ENCODE measurements at places on chromosomes 6 and 20. TPM values are rescaled to one million over a fixed set of nuclear protein-coding genes. Genes with fewer than 3 reads are reported as not detected.

The ETV7 gene
- polyA plus RNA-seq = 0.84 TPM

The SRMS gene
- not detected for polyA plus RNA-seq

The FOXA2 gene
- 11.6 TPM for polyA plus RNA-seq

The CD93 gene
- polyA plus RNA-seq = 1.5 TPM

The SNPH gene
- polyA plus RNA-seq = 0.14 TPM

The LRRN4 gene
- 0.15 TPM for polyA plus RNA-seq

The APOM gene
- polyA plus RNA-seq = 182 TPM

The BPIFA1 gene
- polyA plus RNA-seq = not detected

The PPP1R18 gene
- 17.4 TPM for polyA plus RNA-seq

DNA sequence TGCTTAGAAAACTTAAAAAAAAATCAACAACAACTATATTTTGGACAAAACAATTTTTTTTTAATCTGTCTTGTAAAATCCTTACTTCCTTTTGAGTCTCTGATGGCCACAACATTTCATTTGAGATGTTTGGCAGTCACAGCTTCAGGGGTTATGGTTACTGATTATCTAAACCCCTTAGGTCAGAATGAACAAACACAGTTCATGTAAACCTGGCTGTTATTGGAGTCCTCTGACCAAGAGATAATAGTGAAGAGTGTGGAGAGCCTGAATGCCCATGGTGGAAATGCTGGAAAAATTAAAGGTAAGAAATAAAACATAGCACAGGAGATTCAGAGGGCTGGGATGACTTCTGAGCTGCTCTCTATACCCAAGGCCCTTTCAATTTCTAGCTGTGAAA, 38.2 kb downstream of the TMX4 start:
- peak overlapping the region; percentile 76 for H3K27ac ChIP-seq
- no peaks in the 10 kb centered on the region for H3K27me3 ChIP-seq
- H3K4me3 ChIP-seq = no peak overlapping the region
- H3K36me3 ChIP-seq = no peaks in the 10 kb centered on the region
- peaks cover 22% of the 10 kb centered on the region for H3K4me1 ChIP-seq
- no peak for DNase-seq

GRCh38 chr6:138410972-138411880, 7.2 kb downstream of the HEBP2 start:
- no peak for DNase-seq
- H3K4me1 ChIP-seq = peaks cover 36% of the 10 kb centered on the region
- H3K27ac ChIP-seq = peak overlapping the region; percentile 59
- peaks cover 46% of the 10 kb centered on the region for H3K36me3 ChIP-seq

- no peak overlapping the region for H3K4me3 ChIP-seq
- H3K4me1 ChIP-seq = peaks cover 8% of the 10 kb centered on the region
- peaks cover 86% of the 10 kb centered on the region for H3K36me3 ChIP-seq
- no peak overlapping the region for H3K27ac ChIP-seq
- no peaks in the 10 kb centered on the region for H3K27me3 ChIP-seq
These were observed 17.3 kb downstream of the NSFL1C start for GRCh38 chr20:1449370-1449769.

GRCh38 chr6:36113703-36114102, 16.6 kb upstream of the MAPK13 start:
- no peaks in the 10 kb centered on the region for H3K27me3 ChIP-seq
- no peak for DNase-seq
- no peak overlapping the region for H3K4me3 ChIP-seq
- peaks cover 21% of the 10 kb centered on the region for H3K36me3 ChIP-seq

DNA sequence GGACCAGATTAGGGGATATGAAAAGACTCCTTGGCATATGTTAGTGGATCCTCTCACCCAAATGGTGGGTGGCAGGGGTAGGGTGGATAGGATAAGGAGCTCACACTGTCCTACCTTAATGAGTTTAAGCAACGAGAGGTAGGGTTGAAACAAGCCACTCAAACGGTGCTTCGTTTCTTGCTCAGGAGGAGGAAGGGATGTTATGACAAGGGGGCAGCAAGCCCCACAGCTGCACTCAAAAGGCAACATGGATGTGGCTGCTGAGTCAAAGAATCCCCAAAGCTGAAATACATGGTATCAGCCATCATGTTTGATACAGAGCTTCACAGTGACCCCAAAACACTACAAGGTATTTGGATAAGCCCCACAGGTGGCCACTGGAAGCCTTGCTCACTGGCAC, 8.4 kb upstream of the IDH3B start:
- H3K36me3 ChIP-seq = no peaks in the 10 kb centered on the region
- H3K4me3 ChIP-seq = no peak overlapping the region

GRCh38 chr6:148561629-148562028, 185.2 kb upstream of the UST start:
- H3K4me3 ChIP-seq = no peak overlapping the region
- no peaks in the 10 kb centered on the region for H3K27me3 ChIP-seq
- peaks cover 10% of the 10 kb centered on the region for H3K4me1 ChIP-seq
- H3K36me3 ChIP-seq = no peaks in the 10 kb centered on the region
- DNase-seq = no peak

DNA sequence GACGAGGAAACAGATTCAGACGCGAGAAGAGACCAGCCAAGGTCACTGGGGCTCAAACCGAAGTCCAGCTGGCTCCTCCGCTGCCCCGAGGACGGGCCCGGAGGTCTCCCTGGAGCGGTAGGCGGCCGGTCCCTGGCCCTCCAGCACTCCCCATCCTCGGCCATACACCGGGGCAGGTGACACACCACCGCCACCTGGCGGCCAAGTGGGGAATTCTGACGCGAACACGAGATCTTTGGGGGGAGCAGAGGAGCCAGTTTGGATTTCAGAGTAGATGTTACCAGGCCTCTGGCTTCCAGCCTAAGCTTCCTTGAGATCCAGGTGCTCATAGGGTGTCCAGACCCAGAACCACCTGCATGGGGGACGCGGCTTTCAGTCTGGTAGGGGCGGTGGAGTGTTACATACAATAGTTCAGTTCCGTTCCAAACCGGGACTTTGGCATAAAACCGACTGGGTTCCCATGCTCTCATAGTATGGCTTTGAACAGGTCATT, 16.1 kb downstream of the BPIFB1 start:
- H3K4me3 ChIP-seq = no peak overlapping the region
- no peak overlapping the region for H3K27ac ChIP-seq

DNA sequence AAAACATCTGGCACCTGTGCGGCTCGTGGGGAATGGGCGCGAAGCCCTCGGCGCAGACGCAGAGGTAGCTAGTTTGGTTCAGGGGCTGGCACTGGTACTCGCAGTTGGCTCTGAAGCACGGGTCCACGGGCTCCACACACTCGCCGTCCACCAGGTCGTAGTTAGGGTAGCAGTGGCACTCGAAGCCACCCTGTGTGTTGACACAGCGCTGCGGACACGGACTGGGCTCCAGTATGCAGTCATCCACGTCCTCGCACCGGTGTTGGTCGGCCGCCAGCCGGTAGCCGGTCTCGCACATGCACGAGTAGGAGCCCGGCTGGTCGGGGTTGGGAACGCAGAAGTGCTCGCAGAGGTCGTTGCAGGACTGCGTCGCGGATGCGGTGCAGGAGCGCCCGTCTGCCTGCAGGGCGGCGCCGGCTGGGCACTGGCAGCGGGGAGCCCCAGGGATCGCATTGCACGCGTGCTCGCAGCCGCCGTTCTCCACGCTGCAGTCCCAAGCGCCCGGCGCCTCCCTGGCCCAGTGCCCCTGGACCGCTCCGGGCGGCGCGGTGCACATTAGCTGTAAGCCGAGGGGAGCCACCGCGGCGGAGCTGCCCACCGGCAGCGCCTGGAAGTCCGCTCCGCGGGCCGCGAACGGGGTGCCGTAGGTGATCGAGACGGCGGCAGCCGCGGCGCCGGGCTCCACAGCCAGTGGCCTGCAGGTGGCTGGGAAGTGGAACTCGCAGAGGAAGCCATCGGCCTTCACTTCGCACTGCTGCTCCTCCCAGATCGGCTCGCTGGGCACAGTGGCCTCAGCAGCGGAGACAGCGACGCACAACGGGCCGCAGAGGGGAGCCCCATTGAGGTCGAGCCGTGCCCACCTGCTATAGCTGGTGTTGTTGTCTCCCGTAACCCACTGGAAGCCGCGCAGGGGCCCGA, 930 bp downstream of the THBD start:
- DNase-seq = peak; percentile 50
- H3K4me3 ChIP-seq = peak overlapping the region; percentile 57
- peaks cover 12% of the 10 kb centered on the region for H3K27me3 ChIP-seq
- H3K36me3 ChIP-seq = no peaks in the 10 kb centered on the region
- H3K4me1 ChIP-seq = peaks cover 7% of the 10 kb centered on the region

DNA sequence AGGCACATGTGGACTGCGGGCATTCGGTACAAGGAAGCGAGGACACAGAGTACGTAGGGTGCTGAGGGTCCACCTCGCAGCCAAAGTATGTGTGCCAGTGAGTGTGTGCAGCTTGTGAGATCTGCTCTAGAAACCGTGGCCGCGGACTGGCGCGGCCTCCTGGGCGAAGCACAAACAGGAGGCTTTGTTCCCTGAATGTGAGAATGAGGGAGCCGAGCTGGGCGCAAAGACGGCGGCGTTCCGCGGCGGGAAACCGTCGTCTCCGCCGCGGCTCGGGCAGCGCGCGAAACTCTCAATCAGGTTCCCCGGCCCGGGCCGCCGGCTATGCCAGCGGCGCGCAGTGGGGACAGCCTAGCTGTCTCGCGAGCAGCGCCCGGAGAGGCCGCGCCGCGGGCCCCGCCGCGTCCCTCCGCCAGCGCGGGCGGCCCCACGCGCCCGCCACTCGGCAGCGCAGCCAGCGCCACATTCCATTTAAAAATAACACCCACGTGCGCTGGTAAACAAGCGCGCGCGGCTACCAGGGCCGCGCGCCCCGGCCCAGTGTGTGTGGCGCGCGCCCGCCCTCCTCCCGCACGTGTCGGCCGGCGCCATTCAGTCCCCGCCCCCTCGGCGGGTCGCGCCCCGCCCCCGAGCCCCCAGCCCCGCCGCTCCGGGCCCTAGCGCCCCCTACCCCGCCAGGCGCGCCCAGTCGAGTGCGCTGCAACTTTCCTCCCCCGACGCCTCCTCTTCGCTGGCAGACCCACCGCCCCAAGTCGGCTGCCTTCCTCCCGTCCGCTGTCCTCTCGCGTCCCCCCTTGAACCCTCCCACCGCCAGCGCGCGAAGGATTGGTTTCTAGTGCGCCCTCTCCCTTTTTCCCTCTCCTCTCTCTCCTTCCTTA, 3.0 kb upstream of the FOXO3 start:
- peak overlapping the region; percentile 74 for H3K4me3 ChIP-seq
- no peaks in the 10 kb centered on the region for H3K27me3 ChIP-seq
- no peaks in the 10 kb centered on the region for H3K36me3 ChIP-seq
- peak; percentile 80 for DNase-seq
- peaks cover 2% of the 10 kb centered on the region for H3K4me1 ChIP-seq

DNA sequence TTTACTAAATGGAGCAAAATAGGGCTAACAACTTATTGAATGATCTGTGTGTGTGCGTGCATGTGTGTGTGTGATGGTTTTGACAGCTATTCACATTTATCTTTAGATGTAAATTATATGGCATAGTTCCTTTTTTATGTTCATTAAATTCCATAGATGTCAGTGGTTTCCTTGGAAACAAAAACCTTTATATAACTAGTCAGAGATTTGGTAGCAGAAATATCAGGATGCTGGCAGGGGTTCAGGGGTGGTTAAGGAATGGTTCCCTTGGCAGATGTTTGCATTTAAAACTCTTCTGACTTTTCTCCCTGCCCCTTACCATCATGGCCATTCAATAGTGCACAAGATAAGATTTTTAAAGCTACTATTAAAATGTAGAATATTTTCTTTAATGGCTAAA, 256.6 kb downstream of the PLCB1 start:
- no peak overlapping the region for H3K4me3 ChIP-seq
- DNase-seq = no peak
- no peaks in the 10 kb centered on the region for H3K27me3 ChIP-seq
- no peak overlapping the region for H3K27ac ChIP-seq
- H3K36me3 ChIP-seq = no peaks in the 10 kb centered on the region

GRCh38 chr6:36917541-36918193, 31.9 kb downstream of the C6orf89 start:
- H3K27ac ChIP-seq = no peak overlapping the region
- H3K36me3 ChIP-seq = peaks cover 5% of the 10 kb centered on the region
- peaks cover 7% of the 10 kb centered on the region for H3K4me1 ChIP-seq
- H3K27me3 ChIP-seq = no peaks in the 10 kb centered on the region
- DNase-seq = no peak

- no peaks in the 10 kb centered on the region for H3K27me3 ChIP-seq
- H3K4me3 ChIP-seq = no peak overlapping the region
- no peak for DNase-seq
- H3K4me1 ChIP-seq = no peaks in the 10 kb centered on the region
These were observed 138.7 kb downstream of the MYB start for GRCh38 chr6:135319819-135320218.

DNA sequence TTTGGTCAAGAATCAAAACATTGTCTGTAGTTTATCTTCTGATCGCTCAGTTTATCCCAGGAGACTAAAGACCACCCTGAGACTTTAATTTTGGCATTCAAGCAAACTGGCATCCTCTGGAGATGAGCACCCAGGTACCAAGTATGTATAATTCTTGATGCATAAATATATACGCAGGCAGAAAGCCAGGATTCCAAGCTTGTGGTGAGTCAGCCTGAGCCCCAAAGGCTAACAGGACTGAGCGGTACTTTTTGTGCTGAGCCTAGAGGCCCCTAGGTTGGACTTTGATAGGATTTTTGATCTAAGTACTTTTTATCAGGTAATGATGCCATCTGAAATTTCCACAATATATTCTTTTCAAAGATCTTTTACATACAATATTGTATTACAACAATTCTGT, 301.3 kb downstream of the TFAP2B start:
- no peaks in the 10 kb centered on the region for H3K27me3 ChIP-seq
- no peak for DNase-seq
- H3K4me1 ChIP-seq = no peaks in the 10 kb centered on the region
- H3K4me3 ChIP-seq = no peak overlapping the region
- H3K27ac ChIP-seq = no peak overlapping the region
- H3K36me3 ChIP-seq = no peaks in the 10 kb centered on the region

Measured in liver (tissue), 10 donors.